HCT116 (cell line): ENCODE measurements at places on chromosomes 6 and 20.

DNA sequence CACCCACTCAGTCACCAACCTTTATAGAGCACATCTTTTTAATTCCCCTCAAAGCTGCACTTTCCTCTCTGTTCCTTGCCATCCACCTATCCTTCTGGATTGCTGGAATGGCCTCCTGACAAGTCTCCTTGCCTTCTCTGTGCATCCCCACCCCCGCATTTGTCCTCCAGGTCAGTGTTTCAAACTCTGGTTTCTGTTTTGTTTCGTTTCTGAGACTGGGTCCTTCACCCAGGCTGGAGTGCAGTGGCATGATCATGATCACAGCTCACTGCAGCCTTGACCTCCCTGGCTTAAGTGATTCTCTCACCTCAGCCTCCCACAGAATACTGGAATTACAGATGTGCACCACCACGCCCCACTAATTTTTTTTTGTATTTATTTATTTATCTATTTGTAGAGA, 96.2 kb downstream of the PLCB1 start:
- DNase-seq, result no peak

- no peak for DNase-seq
These were observed 116.0 kb downstream of the LRRC1 start for GRCh38 chr6:53910834-53911233.

GRCh38 chr6:84428300-84428907, 201.0 kb upstream of the CEP162 start:
- peak; percentile 44 for DNase-seq

DNA sequence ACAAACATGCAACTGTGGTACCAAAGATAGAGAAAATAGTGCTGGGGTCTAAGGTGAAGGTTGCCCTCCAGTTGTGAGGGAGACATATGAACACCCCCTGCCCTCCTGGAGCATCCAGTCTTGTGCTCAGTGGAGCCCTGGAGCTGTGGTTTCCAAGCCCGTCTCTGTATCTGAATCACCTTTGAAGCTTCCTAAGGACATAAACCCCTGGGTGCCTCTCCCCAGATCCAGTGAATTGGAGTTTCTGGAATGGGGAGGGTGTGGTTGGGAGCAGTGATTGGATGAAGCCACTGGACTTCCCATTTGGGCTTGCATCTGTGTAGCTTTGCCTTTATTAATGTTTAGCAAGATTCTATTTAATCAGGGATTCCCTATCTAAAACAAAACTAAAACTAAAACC, 22.4 kb upstream of the E2F3 start:
- DNase-seq, result no peak

DNA sequence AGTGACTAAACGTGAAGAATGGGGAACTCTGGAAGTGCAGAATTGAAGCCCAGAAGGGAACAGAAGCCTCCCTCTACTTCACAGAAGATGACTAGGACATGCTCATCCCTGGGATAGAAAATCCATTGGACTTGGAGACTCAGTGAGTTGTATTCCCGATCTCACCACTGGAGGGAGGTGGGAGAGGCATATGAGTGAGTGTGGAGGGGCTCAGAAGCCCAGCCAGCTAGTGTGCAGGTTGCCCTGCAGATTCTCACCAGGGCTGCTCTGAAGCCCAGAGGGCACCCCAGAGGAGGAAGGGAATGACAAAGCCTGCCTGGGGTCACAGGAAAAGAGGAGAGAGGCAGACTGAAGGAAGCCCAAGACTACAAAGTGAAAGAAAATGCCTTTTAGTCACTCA, 42.1 kb upstream of the HLA-E start:
- DNase-seq, result peak; percentile 36

GRCh38 chr20:3661814-3662665, 1.2 kb downstream of the GFRA4 start:
- DNase-seq, result no peak

GRCh38 chr6:134165561-134166201, 113.3 kb upstream of the SLC2A12 start:
- DNase-seq, result no peak

- DNase-seq, result peak; percentile 38
These were observed 69.1 kb upstream of the PBOV1 start for GRCh38 chr6:138287144-138287955.

- no peak for DNase-seq
These were observed 71.7 kb upstream of the MAP3K4 start for GRCh38 chr6:160919723-160920440.

- no peak for DNase-seq
These were observed 8.7 kb downstream of the NUDT3 start for GRCh38 chr6:34383656-34384320.

DNA sequence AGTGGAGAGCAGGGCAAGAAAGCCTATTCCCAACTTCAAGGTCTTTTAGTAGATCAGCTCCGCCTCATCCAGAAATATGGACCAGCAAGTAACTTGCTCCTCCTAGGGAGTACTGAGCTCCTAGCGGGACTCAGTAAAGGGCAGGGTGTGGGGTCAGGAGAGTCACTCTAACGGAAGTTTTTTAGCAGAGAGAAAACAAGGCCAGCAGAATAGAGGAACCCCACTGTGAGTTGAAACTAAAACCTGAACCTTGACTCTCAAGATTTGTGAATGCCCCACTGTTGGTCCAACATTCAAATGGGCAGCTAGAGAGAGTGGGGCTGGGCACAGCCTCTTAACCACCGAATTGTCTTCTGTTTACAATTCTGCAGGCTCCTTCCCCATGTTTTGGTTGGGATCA, 244.8 kb downstream of the FARS2 start:
- no peak for DNase-seq

DNA sequence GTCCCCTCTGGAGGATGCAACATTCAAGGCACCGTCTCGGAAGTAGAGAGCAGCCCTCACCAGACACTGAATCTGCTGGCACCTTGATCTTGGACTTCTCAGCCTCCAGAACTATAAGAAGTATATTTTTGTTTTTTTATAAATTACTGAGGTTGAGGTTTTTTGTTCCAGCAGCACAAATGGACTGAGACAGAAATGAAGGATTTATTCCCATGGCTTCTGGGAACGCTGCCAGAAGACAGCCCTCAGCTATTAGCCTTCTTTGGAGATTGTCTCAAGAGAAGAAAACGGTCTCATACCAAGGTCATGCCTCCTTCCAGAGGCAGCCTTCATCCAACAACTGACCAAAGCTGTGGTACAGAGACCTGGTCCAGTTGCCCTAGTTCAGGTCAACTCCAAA, 85.4 kb downstream of the CHMP4B start:
- no peak for DNase-seq

GRCh38 chr6:75386050-75386770, 101.6 kb upstream of the TMEM30A start:
- no peak for DNase-seq

DNA sequence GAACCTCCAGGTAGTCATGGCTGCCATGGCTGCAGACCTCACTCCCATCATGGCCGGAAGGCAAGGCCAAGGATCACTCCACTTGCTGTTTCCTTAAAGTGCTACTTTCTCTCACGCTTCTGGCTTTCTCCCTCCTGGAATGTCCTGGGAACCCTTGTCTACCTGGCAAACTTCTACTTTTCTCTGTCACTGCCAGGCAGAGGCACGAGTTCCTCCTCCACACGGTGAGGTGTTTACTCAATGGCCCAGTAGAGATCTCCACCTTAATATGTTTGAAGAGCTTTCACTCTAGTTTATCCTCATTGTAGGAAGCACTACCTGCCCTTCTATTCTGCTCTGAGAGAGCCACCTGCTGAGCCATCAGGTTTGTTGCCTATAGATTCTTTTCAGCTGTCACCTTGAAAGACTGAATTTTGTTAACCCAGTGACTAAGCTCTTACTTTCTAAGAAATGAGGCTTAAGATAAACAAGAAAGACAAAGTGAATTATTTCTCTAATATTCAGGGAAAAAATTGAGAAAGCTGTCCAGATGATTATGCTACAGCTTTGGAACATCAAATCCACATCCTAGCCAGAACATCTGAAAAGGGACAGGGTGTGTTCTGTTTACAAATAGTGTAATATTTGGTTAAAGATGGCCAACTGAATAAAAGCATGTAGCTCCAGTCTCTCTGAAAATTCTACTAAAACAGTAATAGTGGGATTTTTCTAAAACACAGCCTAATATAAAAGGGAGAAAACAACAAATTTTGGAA, 54.9 kb downstream of the PLAGL1 start:
- no peak for DNase-seq

- DNase-seq, result no peak
These were observed 62.4 kb upstream of the NELFCD start for GRCh38 chr20:58918621-58919020.

DNA sequence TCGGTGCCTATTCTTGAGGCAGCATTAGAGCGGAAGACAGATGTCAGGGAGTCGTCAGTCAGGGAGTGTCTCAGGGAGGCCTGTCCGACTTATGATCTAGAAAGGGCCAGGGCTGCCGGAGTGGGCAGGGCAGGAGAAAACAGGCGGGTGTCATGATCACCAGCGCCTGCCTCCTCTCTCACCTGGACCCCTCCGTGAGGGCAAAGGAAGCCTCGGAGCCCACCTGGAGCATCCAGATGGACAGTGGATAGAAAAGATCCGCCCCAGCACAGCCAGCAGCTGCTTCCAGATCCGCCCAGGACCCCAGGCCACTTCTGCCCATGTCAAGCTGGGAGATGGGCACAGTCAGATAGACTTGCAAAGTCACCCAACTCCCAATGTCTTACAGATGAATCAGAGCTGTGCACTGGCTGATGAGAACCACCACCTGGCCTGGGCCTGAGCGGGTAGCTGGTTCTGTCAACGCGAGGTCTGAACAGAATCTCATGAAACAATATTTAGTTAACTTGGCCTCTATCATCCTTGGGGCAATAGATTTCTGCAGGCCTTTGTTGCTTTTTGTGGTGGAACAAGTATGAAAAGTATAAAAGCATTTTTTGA, 22.2 kb downstream of the PSMG4 start:
- DNase-seq, result no peak

DNA sequence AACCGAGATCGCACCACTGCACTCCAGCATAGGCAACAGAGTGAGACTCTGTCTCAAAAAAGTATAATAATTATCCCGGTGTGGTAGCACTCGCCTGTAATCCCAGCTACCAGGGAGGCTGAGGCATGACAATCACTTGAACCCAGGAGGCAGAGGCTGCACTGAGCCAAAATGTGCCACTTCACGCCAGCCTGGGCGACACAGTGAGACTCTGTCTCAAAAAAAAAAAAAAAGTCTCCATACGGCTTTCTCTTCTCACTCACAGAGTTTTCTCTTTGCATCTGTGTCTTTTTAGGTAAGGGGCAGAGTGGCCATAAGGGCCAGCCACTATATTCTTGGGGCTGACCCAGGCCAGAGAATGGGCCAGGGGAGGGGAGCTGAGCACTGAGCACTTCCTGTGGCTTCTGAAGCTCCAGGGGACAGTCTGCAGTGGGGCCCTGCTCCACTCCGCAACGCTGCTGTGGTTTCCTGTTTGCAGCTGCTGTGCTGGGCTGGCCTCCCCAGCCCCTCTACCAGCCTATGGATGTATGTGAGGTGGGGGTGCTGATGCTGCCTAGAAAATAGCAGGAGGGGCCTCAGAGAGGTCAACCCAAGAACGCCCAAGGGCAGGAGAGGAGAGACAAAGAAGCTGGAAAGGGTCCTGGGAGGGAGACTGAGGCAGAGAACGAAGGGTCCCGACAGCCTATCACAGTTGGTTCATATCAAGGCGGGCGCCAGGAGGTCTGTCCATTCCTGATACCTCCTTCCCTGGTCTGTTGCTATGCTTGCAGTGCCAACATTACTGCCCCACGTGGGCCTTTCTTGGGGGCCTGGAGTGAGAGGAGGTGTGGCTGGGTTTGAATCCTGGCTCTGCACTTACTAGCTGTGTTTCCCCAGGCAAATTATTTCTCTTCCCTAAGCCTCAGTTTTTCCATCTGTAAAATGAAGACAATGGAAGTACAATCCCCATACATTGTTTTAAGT, 16.0 kb downstream of the SLA2 start:
- DNase-seq, result no peak

GRCh38 chr6:17877196-17877894, 110.1 kb downstream of the KIF13A start:
- no peak for DNase-seq

- DNase-seq, result no peak
These were observed 1342.6 kb upstream of the GJE1 start for GRCh38 chr6:140790109-140790508.

GRCh38 chr6:20483887-20484497, 50.3 kb upstream of the CDKAL1 start:
- no peak for DNase-seq

DNA sequence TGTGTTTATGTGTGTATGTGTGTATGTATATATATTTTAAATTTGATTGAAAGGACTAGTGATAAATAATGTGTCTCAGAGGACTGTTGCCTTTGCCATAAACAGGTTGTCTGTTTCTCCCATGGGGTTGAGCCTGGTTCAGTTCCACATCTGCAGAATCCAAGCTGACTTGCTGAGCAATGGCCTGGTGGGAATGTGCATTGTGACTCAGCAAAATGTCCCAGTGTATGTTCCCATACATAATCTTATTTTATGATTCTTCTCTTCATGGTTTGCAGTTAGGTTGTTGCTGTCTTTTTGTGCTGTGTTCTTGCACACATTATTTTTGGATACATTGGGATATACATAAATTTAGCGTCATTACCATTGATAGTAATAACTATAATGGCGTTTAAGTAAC, 115.6 kb upstream of the SLC24A3 start:
- no peak for DNase-seq

DNA sequence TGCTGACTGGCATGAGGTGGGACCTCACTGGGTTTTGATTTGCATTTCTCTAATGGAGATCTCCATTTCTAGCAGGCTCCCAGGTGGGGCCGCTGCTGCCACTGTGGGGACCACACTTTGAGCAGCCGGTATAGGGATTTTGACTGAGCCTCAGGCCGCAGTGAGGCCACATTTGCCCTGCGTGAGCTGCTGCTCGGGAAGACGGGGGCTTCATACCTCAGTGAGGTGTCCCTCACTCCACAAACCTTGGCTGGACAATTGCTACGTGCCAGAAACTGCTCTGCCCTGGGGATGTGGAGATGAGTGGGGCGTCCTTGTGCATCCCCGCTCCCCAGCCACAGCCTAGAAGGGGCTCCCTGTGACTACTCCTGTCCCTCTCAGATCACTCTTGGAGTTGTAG, 134.3 kb downstream of the ANKRD60 start:
- DNase-seq, result no peak

DNA sequence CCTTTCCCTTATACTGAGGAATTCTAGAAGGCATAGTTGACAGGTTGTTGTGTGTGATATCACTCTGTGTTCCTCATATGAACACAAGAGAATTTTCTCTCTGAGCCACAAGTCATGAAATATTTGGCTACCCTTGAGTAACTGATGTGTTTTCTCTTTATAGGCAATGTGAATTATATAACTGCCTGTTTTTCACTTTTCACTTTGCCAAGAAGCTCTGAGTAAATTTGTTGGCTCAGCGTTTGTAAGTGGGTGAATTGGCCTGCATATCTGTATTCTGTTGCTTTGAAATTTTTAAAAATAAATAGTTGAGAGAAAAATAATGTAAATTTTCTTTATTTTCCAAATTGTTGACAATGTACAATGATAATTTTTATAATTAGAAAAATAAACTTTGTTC, 5.2 kb upstream of the BTBD9 start:
- no peak for DNase-seq

DNA sequence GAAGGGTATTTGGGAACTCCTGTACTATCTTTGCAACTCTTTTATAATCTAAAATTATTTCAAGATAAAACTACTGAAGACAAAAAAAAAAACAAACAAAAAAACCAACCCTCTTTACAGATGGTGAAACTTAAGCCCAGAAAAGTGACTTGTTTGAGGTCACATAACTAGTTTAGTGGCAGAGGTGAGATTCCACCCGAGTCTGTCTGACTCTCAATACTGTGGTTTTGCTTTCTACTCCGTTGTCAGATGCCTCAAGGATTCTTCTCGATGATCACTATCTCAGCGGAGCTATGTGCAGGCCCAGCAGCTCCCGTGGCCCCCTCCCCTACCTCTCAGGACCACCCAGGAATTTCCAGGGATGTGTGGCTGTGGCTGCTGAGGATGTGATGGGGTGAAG, 36.1 kb upstream of the KCNB1 start:
- no peak for DNase-seq
